Peyer's patch (tissue), 4 donors: ENCODE measurements at places on chromosomes 1 and 21. TPM values are rescaled to one million over a fixed set of nuclear protein-coding genes. Genes with fewer than 3 reads are reported as not detected.

- no peaks in the 10 kb centered on the region for H3K4me1 ChIP-seq
- no peak for DNase-seq
- H3K27me3 ChIP-seq, result no peaks in the 10 kb centered on the region
- H3K27ac ChIP-seq, result no peak overlapping the region
- H3K4me3 ChIP-seq, result no peak overlapping the region
- no peaks in the 10 kb centered on the region for H3K36me3 ChIP-seq
Observed at GRCh38 chr1:40350391-40350790, 23.1 kb upstream of the SMAP2 start.

DNA sequence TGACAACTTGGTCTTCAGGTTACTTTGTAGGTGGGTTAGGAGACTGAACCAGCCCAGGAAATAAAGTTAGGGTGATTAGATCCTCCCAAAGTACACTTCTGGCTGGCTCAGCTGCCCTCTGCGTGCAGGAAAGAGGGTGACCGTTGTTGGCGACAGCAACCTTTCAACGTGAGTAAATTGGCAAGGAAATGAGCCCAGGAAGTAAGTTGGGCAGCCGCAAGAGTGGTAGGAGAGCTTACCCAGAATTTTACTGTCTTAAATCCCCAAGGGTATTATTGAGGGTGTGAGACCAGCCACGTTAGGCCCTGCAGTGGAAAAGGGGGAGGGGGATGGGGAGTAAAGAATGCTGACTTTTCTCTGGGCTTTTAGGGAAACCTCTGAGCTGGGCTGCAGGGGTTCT lies 1.6 kb downstream of the TENT5C start:
- H3K27ac ChIP-seq, result peak overlapping the region; percentile 94
- H3K4me3 ChIP-seq, result peak overlapping the region; percentile 75
- no peaks in the 10 kb centered on the region for H3K36me3 ChIP-seq
- peak; percentile 74 for DNase-seq
- H3K27me3 ChIP-seq, result no peaks in the 10 kb centered on the region

- peak; percentile 76 for DNase-seq
- H3K27me3 ChIP-seq, result no peaks in the 10 kb centered on the region
- no peak overlapping the region for H3K4me3 ChIP-seq
- no peaks in the 10 kb centered on the region for H3K36me3 ChIP-seq
- H3K27ac ChIP-seq, result no peak overlapping the region
Observed at GRCh38 chr1:28359592-28360239, 9.8 kb upstream of the PHACTR4 start.

- no peak for DNase-seq
- no peak overlapping the region for H3K27ac ChIP-seq
- H3K4me1 ChIP-seq, result peaks cover 5% of the 10 kb centered on the region
- no peaks in the 10 kb centered on the region for H3K36me3 ChIP-seq
- H3K27me3 ChIP-seq, result no peaks in the 10 kb centered on the region
Observed at GRCh38 chr1:155026588-155026987, 7.0 kb downstream of the DCST2 start.

DNA sequence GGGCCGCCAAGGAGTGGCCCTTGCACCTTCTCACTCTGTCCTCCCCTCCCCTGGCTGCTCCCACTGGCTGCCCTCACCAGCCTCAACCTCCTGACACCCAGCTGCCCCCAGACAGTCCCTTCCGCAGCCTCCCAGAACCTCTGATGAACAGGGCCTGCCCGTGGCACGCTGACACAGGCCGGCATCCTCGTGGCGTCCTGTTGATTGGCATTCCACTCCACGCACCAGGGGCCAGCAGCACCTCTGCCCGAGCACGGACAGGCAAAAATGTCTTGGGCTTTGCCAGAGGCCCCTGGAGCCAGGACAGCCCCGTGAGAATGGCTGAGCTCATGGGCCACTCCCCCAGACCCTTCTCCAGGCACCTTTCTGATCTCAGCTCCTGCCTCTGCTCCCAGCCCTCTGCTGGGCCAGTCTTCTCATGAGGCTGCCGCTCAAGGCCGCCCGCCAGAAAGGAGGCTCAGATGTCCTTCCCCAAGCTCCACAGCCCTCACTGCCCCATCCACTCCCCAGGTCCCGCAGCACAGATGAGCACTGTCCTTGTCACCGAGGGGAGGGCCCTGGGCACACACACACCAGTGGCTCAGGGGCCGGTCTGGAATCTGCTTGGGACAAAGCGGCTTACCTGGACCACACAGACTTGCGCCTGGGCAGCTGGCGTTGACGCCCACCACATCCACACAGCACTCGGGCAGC lies 15.8 kb upstream of the RNF223 start:
- no peaks in the 10 kb centered on the region for H3K27me3 ChIP-seq
- no peaks in the 10 kb centered on the region for H3K36me3 ChIP-seq
- H3K4me1 ChIP-seq, result no peaks in the 10 kb centered on the region
- no peak for DNase-seq

GRCh38 chr1:223756806-223757700 lies 44.7 kb downstream of the CAPN2 start:
- no peak overlapping the region for H3K4me3 ChIP-seq
- no peaks in the 10 kb centered on the region for H3K27me3 ChIP-seq
- DNase-seq, result no peak
- no peaks in the 10 kb centered on the region for H3K4me1 ChIP-seq
- no peak overlapping the region for H3K27ac ChIP-seq

DNA sequence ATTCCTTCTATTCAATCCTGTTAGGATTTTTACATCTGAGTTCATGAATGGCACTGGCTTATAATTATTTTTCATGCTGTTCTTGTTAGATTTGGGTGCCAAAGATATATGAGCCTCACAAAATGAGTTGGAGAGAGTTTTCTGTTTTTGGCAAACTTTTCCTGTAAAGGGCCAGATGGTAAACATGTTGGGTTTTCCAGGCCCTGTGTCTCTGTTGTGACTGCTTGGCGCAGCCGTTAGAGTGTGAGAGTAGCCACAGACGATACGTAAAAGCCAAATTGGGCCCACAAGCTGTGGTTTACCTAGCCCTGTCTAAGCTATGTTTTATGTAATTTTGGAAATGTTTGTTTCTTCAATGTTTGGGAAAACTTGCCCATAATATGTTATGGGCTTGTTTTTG lies 15.6 kb upstream of the CA6 start:
- H3K27ac ChIP-seq, result no peak overlapping the region
- H3K4me3 ChIP-seq, result no peak overlapping the region
- H3K27me3 ChIP-seq, result no peaks in the 10 kb centered on the region
- DNase-seq, result no peak
- no peaks in the 10 kb centered on the region for H3K4me1 ChIP-seq

DNA sequence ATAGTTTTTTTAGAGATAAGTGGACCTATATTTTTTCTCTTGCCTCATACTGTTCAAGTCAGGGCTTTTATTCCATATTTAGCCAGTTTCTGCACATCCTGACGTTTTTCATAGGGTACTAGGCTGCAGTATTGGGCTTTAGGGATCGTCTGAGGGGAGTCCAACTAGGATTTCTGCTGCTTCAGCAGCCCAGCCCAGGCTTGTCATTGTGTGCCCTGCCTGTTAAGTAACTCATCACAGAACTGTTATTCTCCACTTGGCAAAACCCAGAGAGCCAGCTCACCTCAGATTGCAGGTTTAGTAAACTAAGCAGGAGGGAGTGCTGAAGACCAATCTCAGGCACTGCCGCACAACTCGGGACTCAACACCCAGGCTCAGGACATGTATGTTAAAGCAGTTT lies 2.8 kb downstream of the GALNT2 start:
- H3K27ac ChIP-seq, result no peak overlapping the region
- no peaks in the 10 kb centered on the region for H3K27me3 ChIP-seq
- H3K4me1 ChIP-seq, result no peaks in the 10 kb centered on the region
- DNase-seq, result peak; percentile 31

- H3K27me3 ChIP-seq, result no peaks in the 10 kb centered on the region
- DNase-seq, result no peak
- no peak overlapping the region for H3K4me3 ChIP-seq
- H3K36me3 ChIP-seq, result no peaks in the 10 kb centered on the region
Observed at GRCh38 chr1:157775101-157775870, 1.6 kb downstream of the FCRL2 start.

DNA sequence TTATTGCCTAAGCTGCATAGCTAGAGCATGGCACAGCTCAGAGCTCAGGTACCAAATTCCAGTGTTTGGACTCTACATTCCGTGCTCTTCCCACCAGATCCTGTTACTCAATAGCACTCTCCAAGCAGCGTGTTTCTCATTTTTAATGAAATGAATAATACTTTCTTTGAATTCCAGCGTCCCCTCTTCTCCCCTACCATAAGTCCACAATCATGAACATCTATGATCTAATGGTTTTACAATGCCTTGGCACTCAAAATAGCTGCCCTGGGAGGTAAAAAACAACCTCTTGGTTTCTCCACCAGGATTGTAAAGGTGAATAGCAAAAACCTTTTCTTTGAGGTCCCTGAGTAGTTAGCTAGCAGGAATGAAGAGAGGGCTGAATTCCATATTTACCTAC lies 480.0 kb upstream of the PKN2 start:
- no peak overlapping the region for H3K27ac ChIP-seq
- no peak for DNase-seq
- no peaks in the 10 kb centered on the region for H3K4me1 ChIP-seq
- no peaks in the 10 kb centered on the region for H3K36me3 ChIP-seq
- no peak overlapping the region for H3K4me3 ChIP-seq

DNA sequence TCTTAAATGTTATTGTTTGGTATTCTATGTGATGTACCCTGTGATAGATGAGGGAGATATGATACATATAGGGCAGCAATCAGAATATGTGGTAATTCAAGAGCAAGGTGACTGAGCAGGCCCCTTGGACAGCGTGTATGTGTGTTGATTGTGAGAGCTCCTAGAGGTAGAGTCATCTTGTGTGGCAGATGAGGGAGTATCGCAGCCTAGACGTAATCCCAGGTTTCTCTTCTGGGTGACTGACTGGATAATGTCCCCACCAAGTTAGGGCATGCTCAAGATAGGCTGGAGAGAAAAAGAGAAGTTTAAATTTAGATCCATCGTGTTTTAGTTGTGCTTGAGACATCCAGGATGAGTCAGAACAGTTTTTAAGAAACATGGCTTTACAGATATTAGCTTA lies 185.3 kb downstream of the ZP4 start:
- H3K27me3 ChIP-seq, result no peaks in the 10 kb centered on the region
- no peak for DNase-seq
- no peak overlapping the region for H3K4me3 ChIP-seq
- H3K27ac ChIP-seq, result no peak overlapping the region
- no peaks in the 10 kb centered on the region for H3K36me3 ChIP-seq

- H3K36me3 ChIP-seq, result no peaks in the 10 kb centered on the region
- H3K27me3 ChIP-seq, result no peaks in the 10 kb centered on the region
- no peak overlapping the region for H3K4me3 ChIP-seq
- H3K27ac ChIP-seq, result no peak overlapping the region
- no peak for DNase-seq
Observed at GRCh38 chr1:207298186-207298585, 23.3 kb upstream of the CD55 start.

DNA sequence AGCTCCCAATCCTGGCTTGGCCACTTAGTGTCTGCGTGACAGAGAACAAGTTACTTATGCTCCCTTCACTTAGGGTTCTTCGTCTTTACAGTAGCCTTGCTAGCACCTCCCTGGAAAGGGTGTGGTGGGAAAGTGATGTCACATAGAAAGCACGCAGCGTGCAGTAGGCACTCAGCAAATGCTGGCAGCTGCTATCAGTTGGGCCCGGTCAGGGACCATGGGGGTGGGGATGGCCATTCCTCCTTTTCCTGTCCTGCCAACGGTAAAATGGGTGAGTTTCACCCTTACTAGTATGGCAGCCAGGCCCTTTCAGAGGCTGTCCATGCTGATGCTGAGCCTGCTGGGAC lies 6.2 kb upstream of the KCNA10 start:
- no peak overlapping the region for H3K27ac ChIP-seq
- no peaks in the 10 kb centered on the region for H3K36me3 ChIP-seq
- no peak overlapping the region for H3K4me3 ChIP-seq
- no peaks in the 10 kb centered on the region for H3K27me3 ChIP-seq
- no peaks in the 10 kb centered on the region for H3K4me1 ChIP-seq

DNA sequence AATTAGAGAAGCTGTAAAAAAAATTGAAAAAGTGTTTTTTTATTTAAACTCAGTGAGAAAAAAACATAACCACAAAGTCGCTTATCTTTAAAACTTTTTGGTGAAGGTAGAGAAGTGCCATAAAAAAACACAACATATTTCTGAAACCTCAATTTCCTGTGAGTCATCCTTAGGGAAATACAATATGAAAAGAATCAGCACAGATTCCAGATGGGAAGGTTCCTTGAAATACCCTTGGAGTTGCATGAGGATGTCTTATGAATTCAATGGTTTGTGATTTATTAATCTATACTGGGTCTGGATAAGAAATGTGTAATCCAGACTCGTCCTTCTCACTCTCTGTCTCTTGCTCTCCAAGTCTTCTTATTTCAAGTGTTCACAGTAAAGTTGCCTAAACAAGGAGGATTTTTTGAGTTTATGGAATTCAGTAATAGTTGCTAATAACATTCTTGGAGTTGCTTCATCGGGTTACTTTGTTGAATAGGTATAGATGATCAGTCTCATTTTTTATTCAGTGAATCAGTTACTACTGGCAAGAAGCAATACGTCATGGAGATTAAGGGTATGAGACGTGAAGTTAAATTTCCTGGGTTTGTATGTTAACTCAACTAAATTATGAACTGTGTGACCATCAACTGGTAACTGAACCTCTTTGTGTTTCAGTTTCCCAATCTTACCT lies 191.4 kb downstream of the KCNK2 start:
- no peak overlapping the region for H3K4me3 ChIP-seq
- no peak for DNase-seq
- H3K4me1 ChIP-seq, result no peaks in the 10 kb centered on the region
- no peak overlapping the region for H3K27ac ChIP-seq
- H3K36me3 ChIP-seq, result no peaks in the 10 kb centered on the region

The TEX38 gene
- total RNA-seq, result not detected

The USP33 gene
- total RNA-seq, result 109 TPM

The SMIM11 gene
- 7.6 TPM for total RNA-seq
